ENCODE measurements at places on chromosomes 1 and 21.

- DNase-seq: no peak
Measured at GRCh38 chr1:47837866-47838561, 159.2 kb downstream of the TRABD2B start.

GRCh38 chr1:5374192-5374591, 618.0 kb downstream of the NPHP4 start:
- no peak for DNase-seq

DNA sequence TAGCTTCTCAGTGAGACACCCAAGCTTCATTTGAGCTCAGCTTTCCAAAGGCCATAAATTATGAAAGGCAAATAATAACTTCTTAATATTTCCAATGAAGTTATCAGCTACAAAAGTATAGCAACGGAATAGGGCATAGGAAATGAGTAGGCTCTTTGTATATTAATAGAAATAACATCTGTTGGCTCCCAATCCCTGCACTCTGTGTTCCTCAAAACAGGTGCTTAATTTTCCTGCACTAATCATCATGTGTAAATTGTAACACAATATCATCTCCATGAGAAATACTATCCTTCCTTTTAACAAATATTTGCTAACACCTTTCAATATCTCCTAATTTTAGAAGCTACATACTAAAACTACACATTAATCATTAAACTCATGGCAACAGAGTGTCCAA, 19.2 kb upstream of the IFI44L start:
- DNase-seq: no peak

- DNase-seq: no peak
Measured at GRCh38 chr1:179184403-179184802, 45.1 kb downstream of the ABL2 start.

- no peak for DNase-seq
Measured at GRCh38 chr21:36701756-36702621, 3.1 kb downstream of the SIM2 start.

DNA sequence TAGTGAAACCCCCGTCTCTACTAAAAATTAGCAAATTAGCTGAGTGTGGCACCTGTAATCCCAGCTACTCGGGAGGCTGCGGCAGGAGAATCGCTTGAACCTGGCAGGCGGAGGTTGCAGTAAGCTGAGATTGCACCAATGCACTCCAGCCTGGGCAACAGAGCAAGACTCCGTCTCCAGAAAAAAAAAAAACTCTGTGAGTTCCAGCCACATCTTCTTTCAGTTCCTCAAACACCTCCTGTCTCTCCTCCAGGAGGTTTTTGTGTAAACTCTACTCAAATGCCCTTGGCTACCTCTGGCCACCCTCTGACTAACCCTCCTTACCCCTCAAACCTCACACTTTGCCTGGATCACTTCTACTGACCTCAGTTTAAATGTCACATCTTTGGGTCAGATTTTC, 38.1 kb downstream of the RCSD1 start:
- DNase-seq: no peak

GRCh38 chr1:37556712-37557196, at the start of gene DNALI1:
TSS of gene DNALI1 (plus strand) at chr1:37556940. CDS start at chr1:37556995, 55 bp downstream.
- DNase-seq: peak; percentile 54

GRCh38 chr21:22260274-22260673, 1262.1 kb downstream of the NCAM2 start:
- DNase-seq: no peak

- DNase-seq: peak; percentile 49
Measured at GRCh38 chr1:19811206-19811851, 3.8 kb downstream of the RNF186 start.

DNA sequence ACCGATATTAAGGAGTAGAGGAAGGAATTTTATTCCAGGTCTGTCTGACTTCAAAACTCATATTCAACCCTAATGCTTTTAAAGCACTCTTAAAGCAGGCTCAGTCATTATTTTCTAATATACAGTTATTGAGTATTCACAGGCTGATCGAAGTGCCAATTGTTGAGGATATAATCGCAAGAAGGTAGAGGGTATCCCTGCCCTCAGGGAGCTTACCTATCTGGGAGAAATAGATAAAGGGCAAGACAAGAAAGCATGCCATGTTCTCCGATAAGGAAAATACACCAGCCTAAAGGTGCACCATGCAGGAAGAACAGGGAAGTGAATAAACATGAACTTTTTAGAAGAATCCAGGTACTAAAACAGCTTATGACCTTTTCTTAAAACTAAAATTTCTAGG, 361.2 kb downstream of the SMYD3 start:
- no peak for DNase-seq

- no peak for DNase-seq
Measured at GRCh38 chr1:155166051-155166470, 7.0 kb downstream of the KRTCAP2 start.

GRCh38 chr1:37237948-37238347, 203.6 kb upstream of the GRIK3 start:
- DNase-seq: no peak

DNA sequence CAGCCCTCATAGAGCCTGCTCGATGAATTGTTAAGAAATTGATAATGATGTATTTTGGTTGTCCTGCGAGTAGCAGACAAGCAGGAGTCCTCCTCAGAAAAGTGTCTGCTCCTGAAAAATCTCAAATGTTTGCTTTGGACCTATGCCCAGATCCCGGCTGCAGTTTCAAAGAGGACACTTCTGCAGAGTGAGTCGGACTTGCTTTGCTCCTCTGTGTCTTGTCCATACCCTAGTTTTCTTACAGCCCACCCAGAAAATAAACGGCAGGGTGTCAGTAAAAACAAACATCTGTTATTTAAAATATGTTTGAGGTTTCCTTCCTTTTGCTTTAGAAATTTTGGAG, 2.8 kb downstream of the S100A10 start:
- DNase-seq: no peak

GRCh38 chr1:220983877-220984635, 104.8 kb downstream of the HLX start:
- no peak for DNase-seq

GRCh38 chr1:65483993-65484754, 63.7 kb downstream of the LEPR start:
- no peak for DNase-seq

GRCh38 chr21:42997053-42997452, 22.7 kb downstream of the PKNOX1 start:
- DNase-seq: no peak

DNA sequence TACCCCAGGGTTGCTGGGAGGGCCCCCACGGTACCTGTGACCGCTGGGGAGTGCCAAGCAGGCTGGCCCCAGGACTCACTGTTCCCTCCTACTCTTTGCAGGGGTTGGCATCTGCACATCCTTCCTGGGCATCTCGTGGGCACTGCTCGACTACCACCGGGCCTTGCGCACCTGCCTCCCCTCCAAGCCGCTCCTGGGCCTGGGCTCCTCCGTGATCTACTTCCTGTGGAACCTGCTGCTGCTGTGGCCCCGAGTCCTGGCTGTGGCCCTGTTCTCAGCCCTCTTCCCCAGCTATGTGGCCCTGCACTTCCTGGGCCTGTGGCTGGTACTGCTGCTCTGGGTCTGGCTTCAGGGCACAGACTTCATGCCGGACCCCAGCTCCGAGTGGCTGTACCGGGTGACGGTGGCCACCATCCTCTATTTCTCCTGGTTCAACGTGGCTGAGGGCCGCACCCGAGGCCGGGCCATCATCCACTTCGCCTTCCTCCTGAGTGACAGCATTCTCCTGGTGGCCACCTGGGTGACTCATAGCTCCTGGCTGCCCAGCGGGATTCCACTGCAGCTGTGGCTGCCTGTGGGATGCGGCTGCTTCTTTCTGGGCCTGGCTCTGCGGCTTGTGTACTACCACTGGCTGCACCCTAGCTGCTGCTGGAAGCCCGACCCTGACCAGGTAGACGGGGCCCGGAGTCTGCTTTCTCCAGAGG, 6.8 kb downstream of the XKR8 start:
- DNase-seq: no peak

DNA sequence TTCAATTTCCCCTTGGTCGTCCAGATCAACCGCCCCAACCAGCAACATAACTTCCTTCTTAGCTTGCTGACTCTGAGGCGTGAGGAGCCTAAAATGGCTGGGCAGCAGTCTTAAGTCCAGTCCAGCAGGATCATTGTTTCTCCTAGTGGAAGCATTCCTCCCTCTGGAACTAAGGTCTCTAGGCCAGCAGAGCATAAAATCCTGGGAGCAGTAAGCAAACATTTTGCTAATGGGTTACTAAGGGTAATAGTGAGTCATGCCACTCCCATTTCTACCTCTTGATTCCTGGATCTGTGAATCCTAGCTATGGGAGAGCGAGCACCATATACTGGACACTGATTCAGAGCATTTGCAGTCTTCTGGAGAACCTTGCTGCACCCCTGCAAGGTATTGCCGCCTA, 59.9 kb downstream of the ADSS2 start:
- no peak for DNase-seq

- peak; percentile 83 for DNase-seq
Measured at GRCh38 chr1:110207831-110208230, 2.3 kb upstream of the KCNC4 start.

DNA sequence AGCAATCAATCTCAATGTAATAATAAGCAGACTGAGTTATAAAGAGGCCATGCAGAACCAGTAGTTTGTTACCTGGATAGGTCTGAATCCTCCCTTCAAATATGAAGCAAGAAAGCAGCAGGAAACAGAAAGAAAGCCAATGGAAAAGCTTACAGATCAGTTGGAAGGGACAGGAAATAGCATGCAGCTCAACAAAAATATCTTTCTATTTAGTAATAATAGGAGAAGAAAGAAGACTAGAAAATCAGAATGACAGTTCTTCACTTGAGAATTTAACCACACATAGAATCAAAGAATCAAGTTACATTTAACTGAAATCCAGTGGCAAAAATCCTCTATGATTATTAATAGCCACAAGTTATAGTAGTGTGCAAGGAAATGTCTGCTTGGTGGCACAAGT, 194.4 kb downstream of the EIF4G3 start:
- no peak for DNase-seq

DNA sequence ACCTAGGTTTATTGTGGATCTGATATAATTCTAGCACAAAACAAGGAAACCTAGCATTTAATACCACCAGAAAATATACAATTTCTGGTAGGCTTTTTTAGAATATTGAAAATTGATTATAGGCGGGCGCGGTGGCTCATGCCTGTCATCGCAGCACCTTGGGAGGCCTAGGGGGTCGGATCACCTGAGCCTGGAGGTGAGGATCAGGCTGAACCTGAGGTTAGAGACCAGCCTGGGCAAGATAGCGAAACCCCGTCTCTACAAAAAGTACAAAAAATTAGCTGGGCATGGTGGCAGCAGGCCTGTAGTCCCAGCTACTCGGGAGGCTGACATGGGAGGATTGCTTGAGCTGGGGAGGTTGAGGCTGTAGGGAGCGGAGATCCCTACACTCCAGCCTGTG, 948 bp upstream of the COP1 start:
- DNase-seq: no peak

GRCh38 chr1:174039027-174039426, 16.9 kb upstream of the RC3H1 start:
- no peak for DNase-seq

DNA sequence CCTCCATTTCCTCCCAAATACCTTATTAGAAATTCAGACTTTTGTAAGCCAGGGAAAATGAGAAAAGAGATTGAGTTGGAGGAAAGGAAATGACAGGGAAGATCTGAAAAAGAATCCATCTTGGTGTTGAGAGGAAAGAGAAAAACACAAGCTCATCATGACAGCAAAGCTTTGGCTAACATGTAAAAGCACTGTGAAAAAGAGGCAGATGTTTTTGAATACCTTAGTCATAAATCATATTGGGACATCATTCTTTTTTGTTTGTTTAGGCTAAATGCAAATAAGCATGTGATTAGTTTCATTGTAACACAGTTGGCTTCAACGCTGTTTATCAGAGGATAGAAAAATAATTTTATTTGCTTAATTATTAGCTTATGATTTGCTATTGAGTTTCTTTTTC, 64.6 kb downstream of the LHX8 start:
- no peak for DNase-seq

DNA sequence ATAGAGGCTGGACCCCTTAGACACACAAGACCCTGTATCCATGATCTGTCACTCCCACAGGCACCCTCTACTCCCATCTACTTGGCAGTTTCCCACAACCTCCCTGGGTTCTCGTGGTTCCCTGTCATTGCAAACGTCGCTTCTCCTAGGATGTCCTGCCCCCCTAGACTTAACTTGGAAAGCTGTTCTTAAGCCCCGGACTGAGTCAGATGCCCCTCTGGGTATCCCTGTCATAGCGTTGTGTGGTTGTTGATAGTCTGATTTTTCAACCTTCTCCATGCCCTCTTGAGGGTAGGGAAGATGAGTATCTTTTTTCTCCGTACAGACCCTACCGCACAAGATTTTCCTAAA, 11.8 kb downstream of the RCC1 start:
- no peak for DNase-seq

- DNase-seq: no peak
Measured at GRCh38 chr21:36149788-36150711, 6.6 kb upstream of the DOP1B start.

- DNase-seq: no peak
Measured at GRCh38 chr1:211632117-211632807, 43.2 kb downstream of the NEK2 start.

GRCh38 chr21:14768042-14768441, 221.9 kb upstream of the SAMSN1 start:
- no peak for DNase-seq

GRCh38 chr21:29092102-29092959, 18.9 kb upstream of the CCT8 start:
- no peak for DNase-seq

- no peak for DNase-seq
Measured at GRCh38 chr1:60571811-60572210, 498.2 kb upstream of the C1orf87 start.

DNA sequence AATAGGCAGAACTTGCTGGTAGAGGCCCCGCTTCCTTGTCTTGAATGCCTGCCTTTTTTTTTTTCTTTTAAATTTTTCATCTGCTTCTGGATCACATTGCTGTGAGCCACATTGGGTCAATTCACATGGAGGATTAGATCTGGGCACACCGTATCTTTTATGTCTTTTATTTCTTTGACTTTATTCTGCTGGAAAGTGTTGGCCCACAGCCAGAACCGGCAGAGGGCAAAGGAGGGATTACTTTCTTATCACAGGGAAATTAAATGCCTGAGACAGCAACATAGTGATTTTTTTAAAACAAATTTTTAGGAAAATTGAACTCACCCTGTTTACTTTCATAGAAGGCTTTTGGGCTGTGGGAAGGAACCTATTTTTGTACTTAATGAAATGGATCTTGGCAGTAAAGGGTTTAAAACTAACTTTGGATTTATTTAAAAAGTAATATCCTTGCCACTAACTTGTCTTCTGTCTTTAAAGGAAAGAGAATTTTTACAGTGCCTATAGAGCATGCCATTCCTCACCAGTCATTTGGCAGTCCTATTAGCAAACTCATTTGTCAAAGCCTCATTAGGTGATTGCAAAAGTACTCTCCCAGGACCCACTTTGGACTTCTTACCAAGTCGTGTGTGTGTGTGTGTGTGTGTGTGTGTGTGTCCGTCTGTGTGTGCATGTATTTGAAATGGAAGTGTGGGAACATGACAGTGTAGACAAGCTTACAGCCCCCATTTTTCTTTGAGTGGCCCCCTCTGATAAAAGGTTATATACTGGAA, 68.4 kb downstream of the ST6GALNAC3 start:
- DNase-seq: no peak

GRCh38 chr1:32335535-32335789, 571 bp downstream of the MARCKSL1 start:
- DNase-seq: no peak

- peak; percentile 33 for DNase-seq
Measured at GRCh38 chr1:33455539-33456501, 16.6 kb upstream of the ZSCAN20 start.

GRCh38 chr1:197787623-197788536, 12.6 kb upstream of the DENND1B start:
- DNase-seq: no peak

Data from HuH-7.5 (cell line).